ENCODE measurements at places on chromosomes 6 and 20. TPM values are rescaled to one million over a fixed set of nuclear protein-coding genes. Genes with fewer than 3 reads are reported as not detected.

Gene SLC17A2
- not detected for total RNA-seq

Gene LHFPL5
- total RNA-seq, result not detected

Gene SMIM29
- 13.9 TPM for total RNA-seq

Gene CFAP61
- total RNA-seq, result 1.7 TPM

Gene GABRR1
- not detected for total RNA-seq

Gene MUC21
- total RNA-seq, result not detected

Gene PNLDC1
- total RNA-seq, result 0.49 TPM

Gene DSP
- 9.4 TPM for total RNA-seq

Gene ZKSCAN8
- 37.9 TPM for total RNA-seq

Gene SRMS
- not detected for total RNA-seq
